ENCODE measurements at places on chromosomes 11 and 22. TPM values are rescaled to one million over a fixed set of nuclear protein-coding genes. Genes with fewer than 3 reads are reported as not detected.

Gene TSGA10IP
- total RNA-seq: not detected

Gene NLRP14
- total RNA-seq: under 0.01 TPM

- peak; percentile 71 for DNase-seq
Measured at GRCh38 chr11:132125988-132126871, 755.8 kb downstream of the NTM start.

DNA sequence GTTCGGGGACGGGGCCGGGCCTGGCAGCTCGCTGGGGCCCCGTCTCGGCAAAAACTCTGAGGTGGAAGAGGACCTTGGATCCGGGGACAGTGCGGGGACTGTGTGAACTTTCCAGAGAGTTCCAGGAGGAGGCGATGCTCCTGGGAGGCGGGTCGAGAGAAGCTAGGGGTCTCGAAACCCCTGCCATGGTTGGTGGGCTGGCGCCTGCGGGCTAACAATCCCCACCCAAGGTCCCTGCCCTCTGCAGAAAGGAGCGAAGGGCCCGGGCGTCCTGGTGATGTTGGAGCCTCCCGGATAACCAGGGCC, 4.7 kb upstream of the GRK2 start:
- DNase-seq: no peak

DNA sequence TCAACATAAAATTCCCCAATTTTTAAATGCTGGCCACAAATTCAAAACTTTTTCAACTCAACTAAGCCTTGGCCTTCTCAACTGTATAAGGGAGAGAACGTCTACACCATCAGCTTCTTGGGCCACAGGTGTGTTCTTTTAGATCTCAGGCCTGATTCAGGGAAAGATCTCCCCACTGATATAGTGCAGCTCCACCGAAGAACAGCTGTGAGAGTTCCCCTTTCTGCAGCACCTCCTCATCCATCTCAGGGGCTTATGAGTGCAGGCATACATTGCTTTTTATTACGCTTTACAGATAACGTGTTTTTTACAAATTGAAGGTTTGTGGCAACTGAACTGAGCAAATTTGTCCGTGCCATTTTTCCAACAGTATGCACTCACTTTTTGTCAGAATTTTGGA, 8.0 kb upstream of the CD82 start:
- peak; percentile 46 for DNase-seq

GRCh38 chr11:109132539-109132938, 289.5 kb upstream of the C11orf87 start:
- no peak for DNase-seq

DNA sequence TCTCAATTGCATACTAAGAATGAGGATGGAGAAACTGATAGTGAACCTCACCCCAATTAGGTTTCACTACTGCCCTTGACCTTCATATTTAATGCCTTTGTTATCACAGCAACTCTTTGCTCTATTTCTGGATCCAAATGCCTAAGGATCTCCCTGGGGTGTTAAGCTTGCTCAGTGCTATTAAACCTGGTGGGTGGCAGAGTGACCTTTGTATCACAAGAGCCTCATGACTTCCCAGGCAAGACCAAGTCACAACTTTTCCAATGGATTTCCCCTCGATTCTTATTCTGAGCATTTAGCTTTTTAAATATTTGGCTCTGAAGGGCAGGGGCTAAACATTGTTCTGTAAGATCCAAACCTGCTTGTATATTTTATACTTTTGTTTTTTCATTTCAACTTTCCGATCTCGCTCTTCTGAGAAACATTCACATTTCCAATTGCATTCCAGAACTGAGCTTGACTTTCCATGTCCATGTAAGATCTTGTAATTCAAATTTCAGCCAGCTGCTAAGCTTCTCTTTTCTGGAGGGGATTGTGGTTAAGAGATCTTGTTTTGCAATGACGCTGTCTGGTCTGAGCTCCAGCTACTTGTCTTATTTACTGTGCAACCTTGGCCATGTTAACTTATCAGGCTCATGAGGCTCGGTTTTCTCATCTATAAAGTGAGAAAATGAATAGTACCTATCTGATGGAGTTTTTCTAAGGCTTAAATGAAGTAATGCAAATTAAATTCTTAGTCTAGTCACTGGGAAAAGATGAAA, 6.4 kb upstream of the EHF start:
- DNase-seq: no peak

DNA sequence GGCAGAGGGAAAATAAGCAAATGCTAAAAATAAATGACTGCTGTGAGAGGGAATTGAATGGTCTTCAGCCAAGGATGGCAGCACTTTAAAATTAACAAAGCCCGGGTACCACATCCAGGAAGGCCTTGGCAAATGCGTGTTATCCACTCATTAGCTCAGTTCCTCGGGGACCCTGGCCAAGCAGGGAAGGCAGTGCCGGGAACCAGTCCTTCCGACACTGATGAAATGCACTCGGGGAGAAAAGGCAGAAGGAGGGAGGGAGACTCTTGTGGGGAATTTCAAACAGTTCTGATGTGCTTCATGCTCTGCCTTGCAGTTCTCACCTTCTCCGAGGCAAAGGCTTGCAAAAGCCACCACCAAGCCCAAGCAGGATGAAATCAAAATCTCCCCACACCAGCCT, 38.3 kb downstream of the CLPB start:
- DNase-seq: no peak

Gene SMIM38
- total RNA-seq: under 0.01 TPM

- peak; percentile 70 for DNase-seq
Measured at GRCh38 chr11:66701432-66702240, 23.9 kb upstream of the RBM4B start.

Gene OR2AT4
- not detected for total RNA-seq

GRCh38 chr11:121105481-121106195, 4.6 kb downstream of the TECTA start:
- DNase-seq: no peak

GRCh38 chr11:6232899-6233298, 1.5 kb downstream of the FHIP1B start:
- DNase-seq: no peak

- no peak for DNase-seq
Measured at GRCh38 chr11:109750964-109751363, 329.0 kb downstream of the C11orf87 start.

DNA sequence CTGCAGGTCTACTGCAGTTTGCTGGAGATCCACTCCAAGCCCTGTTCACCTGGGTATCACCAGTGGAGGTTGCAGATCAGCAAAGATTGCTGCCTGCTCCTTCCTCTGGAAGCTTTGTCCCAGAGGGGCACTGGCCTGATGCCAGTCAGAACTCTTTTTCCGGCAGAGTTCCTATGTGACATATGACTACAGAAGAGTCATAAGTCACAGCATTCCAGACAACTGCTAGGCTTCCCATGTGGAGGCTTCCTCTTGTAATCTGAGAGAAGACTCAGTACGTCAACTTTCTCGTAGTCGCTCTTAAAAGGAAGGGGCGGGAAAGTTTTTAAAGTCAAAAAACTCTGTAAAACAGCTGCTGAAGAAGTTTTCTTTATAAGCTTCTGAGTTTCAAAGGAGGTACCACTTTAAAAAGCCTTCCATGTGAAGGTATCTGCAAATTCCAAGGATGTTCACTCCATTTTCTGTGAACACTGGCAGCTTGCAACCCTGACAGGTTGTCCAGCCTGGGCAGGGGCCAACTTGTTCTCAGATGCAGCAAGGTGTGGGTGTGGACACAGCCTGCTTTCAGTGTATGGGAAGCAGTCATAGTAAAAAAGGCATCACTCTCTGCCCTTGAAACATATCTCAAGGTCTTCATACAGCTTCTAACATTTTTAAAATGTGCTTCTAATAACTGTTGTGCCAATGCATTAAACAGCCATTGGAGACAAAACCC, 97.8 kb downstream of the ME3 start:
- no peak for DNase-seq

DNA sequence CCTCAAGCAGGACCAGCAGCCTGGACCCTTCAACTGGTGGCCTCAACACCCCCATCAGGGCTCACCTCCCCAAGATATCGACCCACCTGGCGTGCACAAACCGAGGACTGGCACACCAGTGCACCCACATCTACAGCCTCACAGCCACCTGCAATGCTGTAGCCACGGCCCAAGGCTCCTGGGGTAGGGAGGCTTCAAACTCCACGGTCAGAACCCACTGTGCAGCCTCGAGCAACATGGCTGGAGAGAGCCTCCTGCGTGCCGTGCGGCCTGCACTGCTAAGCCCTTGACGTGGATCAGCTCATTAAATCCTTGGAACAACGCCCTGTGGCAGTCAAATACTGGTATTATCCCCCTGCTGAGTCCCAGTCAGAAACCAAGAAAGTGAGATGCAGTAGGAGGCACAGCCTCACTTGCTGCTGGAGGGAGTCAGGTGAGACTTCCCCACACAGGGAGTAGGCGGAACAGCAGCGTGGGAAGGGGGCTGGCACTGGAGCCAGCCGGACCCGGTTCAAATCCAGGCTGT, 4.6 kb downstream of the CARD10 start:
- DNase-seq: peak; percentile 49

GRCh38 chr22:19044381-19044780, 77.8 kb downstream of the DGCR2 start:
- peak; percentile 37 for DNase-seq

Gene SCUBE1
- total RNA-seq: 2.1 TPM

- DNase-seq: no peak
Measured at GRCh38 chr22:45481661-45482060, 21.0 kb upstream of the FBLN1 start.

Gene SHANK2
- total RNA-seq: 3.5 TPM

Gene PRODH
- under 0.01 TPM for total RNA-seq

Gene CARD10
- total RNA-seq: 12.7 TPM

Gene OR8G5
- not detected for total RNA-seq

Gene PIK3C2A
- 73.1 TPM for total RNA-seq

Gene PNPLA5
- not detected for total RNA-seq

Gene ESAM
- 0.29 TPM for total RNA-seq

Gene KDM2A
- total RNA-seq: 65.9 TPM

Gene FGF4
- not detected for total RNA-seq

DNA sequence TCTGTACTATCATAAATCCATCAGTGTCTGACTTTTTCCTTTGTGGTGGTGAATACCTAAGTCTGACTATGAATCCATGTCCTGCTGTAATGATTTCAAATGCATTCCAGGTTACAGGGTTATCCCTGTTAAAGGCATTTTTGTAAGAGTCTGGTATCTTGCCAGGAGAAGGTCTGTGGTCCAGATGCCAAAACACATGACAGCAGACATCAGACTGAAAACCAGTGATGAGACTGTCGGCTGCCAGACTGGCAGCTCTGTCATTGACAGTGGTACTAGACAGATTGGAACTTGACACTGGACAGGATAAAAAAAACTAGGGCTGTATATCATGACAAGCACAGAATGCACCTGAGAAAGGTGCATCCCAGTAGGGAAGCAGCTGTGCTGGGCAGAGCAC, 301.8 kb upstream of the FAT3 start:
- DNase-seq: no peak

- no peak for DNase-seq
Measured at GRCh38 chr11:55054723-55055122, 207.2 kb upstream of the TRIM48 start.

Gene TUBA8
- 0.36 TPM for total RNA-seq

DNA sequence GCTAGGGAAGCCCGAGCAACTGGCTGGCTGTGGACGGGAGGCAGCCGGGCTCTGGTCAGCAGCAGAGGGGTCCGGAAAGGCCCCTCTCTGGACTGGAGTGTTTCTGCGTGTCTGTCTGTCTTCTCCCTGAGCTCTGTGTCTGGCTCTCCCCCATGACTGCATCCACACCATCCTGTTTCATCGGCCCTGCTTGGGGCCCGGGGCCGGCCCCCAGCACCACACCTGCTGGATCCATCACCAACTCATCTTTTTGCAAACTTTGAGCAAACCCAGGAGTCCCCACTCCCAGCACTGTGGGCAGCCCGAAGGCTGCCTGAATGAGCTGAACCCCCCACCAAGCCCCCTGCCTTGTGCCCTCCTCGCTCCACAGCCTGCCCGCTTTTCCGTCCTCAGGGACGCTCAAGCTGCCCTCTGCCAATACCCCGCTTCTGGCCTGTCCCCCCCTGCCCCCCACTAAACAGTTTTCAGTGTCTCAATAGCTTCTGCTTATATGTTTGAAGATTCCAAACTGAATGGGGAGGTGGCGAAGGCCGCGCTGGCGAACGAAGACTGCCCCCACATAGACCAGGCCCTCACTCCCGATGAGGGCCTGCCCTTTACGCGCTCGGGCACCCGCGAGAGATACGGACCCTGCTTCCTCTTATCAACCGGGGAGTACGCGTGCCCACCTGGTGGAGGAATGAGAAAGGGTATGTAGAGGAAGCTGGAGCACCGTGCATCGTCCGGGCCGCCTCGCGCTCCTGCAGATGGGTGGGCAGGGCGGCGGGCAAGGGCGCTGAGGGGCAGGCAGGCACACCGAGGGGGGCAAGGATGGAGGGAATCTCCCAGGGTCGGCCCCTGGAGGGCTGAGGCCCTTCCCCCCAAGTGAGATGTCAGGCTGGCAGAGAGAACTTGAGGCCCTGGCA, 44.6 kb downstream of the KCNC1 start:
- DNase-seq: no peak

Gene MMP12
- 0.36 TPM for total RNA-seq

- peak; percentile 71 for DNase-seq
Measured at GRCh38 chr11:117641008-117641915, 155.8 kb downstream of the DSCAML1 start.

Gene TENM4
- total RNA-seq: 63.3 TPM

Gene CFAP68
- total RNA-seq: 10.9 TPM

DNA sequence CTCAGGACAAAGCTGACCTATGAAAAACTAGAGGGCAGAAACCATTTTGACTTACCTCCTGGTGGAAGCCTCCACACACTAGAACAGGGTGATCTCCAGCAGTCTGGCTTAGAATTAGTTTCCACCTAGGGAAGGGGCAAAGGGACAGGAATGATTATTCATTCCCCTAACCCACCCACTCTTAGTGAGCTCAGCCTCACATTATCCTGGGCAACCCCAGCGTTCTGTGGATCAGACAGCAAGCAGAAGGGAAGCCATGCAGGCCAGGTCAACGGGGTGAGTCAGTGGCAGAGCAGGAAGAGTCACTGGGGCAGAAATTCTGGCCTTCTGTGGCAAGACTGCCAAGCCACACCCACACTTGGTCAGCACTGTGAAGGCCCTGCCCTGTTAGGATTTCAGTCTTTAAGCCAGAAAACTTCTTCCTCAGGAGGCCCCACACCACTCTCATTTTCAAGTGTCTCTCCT, 10.5 kb downstream of the NUMA1 start:
- DNase-seq: peak; percentile 73

- no peak for DNase-seq
Measured at GRCh38 chr11:123145661-123146060, 49.4 kb downstream of the CLMP start.

GRCh38 chr22:36737776-36738175, 34.2 kb upstream of the CACNG2 start:
- DNase-seq: no peak

DNA sequence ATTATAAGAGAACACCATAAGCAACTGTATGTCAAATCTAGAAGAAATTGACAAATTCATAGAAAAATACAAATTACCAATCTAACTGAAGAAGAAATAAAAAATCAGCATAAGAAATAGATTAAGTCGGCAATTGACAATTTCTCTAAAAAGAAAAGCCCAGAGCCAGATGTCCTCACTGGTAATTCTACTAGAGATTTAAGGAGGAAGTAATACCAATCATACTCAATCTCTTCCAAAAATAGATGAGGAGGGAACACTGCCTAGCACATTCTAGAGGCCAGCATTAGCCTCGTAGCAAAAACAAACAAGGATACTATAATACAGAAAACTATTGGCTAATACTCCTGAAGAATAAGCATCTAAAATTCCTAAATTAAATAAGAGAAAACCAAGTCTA, 40.4 kb upstream of the IGLL5 start:
- no peak for DNase-seq

Data from osteoblast (primary cell).